Erythroblast (primary cell): ENCODE measurements at places on chromosomes 1 and 21.

- no peak for DNase-seq
Measured at GRCh38 chr1:112540226-112540794, 31.5 kb downstream of the WNT2B start.

DNA sequence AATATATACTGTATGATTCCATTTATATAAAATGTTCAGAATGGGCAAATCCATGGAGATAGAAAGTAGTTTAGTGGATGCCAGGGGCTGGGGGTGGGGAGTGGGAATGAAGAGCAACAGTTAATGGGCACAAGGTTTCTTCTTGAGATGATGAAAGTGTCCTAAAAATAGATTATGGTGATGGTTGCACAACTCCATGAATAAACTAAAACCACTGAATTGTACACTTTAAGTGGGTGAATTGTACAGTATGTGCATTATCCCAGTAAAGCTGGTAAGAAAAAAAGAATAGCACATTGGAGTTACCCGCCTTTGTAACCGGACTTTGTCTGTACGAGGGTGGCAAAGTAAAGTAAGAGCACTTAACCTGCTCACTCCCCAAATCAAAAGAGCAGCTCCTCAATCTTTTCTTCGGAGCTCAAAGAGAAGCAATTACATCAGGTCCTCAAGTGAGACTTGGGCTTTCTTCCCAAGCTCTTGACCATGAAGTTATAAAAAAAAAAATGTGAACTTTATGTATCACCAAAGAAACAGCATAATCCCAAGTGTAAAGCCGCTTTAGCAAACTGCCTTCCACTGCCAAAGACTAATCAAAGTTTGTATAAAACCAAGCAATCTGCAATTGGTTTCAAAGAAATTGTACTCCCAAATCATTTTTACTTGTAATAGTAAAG lies 32.1 kb downstream of the ALDH9A1 start:
- DNase-seq, result no peak

GRCh38 chr1:9311029-9311428 lies 18.3 kb downstream of the SPSB1 start:
- DNase-seq, result no peak

DNA sequence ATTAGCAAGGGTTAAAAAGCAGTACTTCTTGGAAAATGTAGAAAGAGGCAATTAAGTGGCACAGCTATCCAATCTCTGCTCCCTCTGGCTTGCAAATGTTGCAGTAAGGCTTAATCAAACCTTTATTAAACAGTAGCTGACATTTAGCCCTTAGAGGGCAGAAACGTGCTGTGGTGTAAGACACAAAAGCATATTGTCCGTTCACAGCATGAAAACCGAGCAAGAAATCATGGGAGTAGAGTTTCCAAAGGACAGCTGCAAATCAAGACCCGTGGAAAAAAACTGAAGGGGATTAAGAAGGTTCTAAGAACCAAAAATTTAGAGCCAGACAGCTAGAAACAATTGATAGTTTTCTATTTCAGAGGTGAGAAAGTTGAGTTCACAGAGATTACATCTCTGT lies 13.1 kb downstream of the ZP4 start:
- no peak for DNase-seq

DNA sequence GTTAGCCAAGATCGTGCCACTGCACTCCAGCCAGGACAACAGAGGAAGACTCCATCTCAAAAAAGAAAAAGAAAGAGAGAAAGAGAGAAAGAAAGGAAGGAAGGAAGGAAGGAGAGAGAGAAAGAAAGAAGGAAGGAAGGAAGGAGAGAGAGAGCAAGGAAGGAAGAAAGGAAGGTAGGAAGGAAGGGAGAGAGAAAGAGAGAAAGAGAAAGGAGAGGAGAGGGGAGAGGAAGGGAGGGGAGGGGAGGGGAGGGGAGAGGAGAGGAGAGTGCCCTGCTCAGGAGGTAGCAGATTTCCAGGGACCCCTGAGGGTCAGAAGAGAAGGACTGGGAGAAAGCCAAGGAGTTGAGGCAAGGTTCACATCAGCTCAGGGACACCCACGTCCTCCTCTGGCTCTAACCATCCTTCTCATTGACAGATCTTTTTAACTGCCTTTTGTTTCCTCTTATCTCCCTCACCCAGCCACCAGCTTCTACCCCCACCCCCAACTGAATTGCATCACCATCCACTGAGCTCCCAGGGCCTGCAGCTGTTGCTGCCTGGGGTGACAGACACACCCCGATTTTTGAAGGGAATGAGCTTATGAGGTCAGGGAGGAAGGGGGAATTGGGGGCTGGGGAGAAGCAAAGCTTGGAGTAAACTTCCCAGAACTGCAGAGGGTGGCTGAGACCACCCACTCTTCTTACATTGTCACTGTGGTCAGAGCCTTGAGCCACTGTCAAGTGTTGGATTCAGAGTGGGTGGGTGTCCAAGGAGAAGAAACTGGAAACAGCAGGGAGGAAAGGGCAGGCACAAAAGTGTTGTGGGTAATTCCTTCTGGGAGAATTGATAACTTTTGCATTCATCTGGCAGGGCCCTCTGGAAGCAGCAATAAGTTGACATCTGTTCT lies 91.6 kb downstream of the GLUL start:
- DNase-seq, result peak; percentile 97

GRCh38 chr1:90550626-90551406 lies 166.3 kb downstream of the BARHL2 start:
- DNase-seq, result no peak

DNA sequence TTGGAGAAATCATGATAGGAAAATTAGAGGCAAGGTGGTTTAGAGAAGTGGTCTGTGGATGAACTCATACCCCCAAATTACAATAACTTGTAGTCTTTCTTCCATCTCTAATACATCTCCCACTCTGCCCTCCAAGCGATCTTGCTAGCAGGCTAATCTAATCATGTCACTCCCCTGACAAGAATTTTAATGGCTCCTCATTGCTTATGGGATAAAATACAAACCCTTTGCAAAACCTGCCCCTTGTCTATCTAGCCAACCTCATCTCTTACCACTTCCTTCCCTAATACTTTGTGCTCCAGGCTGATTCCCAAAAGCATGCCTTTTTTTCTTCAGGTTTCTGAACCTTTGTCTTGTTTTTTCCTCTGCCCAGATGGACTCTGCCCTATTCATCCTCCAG lies 71.3 kb upstream of the LRRN2 start:
- DNase-seq, result no peak

- DNase-seq, result no peak
Measured at GRCh38 chr1:100606438-100606837, 68.5 kb downstream of the GPR88 start.

DNA sequence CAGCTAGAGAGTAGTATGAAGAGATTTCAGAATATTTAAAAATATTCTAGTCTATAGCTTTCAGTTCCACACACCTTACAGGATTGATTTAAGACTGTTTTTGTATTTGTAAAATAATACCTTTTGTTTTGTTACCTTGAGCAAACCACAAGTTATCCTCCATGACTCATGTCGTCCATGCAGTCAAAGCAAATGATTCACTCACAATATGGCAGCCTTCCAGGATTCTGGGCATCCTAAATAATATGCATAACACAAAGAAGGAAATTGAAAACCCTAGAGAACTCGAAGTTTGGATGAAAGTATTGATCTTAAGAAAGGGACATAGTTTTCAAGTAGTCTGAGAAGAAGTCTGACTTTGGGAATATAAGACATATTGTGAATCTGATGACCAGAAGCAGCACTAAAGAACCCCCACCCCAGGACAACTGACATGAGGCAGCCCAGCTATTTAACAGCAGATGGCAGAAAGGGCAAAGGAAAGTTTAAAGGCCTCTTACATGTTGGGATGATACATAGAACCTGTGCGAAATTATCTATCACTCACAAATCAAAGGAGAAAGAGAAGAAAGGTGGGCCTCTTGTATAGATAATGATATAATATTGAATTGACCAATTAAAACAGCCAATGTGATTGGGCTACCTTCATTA lies 857.9 kb downstream of the BRINP3 start:
- DNase-seq, result no peak

- DNase-seq, result no peak
Measured at GRCh38 chr1:160800645-160801408, 4.9 kb downstream of the LY9 start.

DNA sequence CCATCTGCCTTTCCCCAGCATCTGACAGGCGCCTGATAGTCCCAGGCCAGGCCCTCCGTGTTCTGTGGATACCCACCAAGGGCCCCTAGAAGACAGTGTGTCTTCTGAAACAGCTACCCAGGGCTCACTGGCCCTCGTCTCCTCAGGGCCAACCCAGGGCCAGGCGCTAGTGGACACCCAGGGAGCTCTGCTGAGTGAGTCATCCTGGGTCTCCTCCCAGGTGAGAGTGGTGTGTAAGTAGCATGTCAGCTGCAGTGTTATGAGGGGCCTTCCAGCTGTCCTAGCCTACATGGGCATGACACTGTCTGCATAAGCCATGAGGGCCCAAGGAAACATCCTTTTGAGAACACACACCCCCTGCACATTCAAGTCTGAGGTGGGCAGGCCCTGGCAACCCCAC lies 36.7 kb downstream of the CHD5 start:
- no peak for DNase-seq

- no peak for DNase-seq
Measured at GRCh38 chr21:28758042-28758882, 234.4 kb downstream of the LTN1 start.

GRCh38 chr1:156961709-156962108 lies 41.3 kb downstream of the LRRC71 start:
- DNase-seq, result no peak

DNA sequence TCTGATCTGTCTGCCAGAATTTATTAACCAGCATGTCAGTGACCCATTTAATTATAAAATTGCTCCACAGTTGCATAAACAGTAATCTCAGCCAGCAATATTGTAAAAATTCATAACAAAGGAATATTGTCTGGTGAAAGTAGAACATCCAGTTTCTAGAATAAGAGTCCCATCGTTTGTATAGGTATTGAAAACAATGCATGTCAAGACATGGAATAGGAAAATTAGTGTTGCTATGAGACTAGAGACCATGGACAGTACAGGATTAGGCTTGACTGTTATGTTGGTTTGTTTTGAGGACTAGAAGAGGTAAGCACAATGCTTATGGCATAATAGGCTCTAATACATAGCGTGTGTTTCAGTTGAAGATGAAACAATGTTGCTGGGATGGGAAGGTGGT lies 37.1 kb downstream of the ATF6 start:
- no peak for DNase-seq

DNA sequence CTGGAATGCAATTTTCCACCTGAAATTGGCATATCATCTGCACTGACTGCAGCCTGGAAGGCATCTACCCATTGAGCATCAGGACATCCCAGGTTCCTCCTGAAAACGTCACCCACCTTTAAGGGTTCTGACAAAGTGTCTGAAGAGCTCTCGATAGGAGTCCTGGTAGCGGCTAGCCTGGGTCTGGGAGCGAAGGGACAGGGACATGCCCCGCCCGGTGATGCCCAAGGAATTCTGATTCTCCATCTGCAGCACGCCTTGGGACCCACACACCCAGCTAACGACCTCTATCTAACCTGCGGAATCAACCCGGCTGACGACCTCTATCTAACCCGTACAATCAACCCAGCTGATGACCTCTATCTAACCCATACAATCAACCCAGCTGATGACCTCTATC lies 13.3 kb upstream of the CCDC27 start:
- DNase-seq, result no peak

DNA sequence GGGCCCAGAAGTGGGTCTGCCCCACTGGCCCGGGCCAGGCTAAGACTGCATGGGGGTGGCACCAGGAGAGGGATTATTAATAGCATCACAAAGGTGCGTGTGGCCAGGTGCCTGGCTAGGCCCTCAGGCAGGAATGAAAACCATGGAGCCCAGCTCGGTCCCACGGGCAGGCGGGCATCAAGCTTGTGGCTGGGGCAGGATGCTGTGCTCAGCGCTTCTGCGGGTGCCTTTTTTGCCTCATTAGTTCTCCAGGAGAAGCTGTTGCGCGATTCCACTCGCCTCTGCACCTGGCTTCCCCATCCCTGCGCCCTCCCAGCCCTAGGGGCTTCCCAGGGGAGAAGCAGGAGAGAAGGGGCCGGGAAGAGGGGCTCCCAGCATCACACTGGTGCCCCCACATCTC lies 39.3 kb downstream of the CITED4 start:
- DNase-seq, result no peak

GRCh38 chr1:1614204-1614953 lies 921 bp upstream of the MIB2 start:
- DNase-seq, result peak; percentile 93

DNA sequence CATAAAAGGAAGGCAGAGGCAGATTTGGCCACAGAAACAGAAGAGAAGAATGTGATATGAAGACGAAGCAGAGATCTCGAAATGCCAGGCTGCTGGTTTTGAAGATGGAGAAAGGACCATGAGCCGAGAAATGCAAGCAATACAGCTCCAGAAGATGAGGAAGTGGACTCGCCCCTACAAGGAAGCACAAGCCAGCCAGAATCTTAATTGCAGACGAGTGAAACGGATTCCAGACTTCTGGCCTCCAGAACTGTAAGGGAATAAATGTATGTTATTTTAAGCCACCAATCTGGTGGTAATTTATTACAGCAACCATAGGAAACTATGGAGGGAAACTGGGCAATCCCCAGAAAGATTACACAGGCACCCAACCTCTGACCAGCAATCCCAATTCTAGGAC lies 24.1 kb downstream of the TARBP1 start:
- no peak for DNase-seq

DNA sequence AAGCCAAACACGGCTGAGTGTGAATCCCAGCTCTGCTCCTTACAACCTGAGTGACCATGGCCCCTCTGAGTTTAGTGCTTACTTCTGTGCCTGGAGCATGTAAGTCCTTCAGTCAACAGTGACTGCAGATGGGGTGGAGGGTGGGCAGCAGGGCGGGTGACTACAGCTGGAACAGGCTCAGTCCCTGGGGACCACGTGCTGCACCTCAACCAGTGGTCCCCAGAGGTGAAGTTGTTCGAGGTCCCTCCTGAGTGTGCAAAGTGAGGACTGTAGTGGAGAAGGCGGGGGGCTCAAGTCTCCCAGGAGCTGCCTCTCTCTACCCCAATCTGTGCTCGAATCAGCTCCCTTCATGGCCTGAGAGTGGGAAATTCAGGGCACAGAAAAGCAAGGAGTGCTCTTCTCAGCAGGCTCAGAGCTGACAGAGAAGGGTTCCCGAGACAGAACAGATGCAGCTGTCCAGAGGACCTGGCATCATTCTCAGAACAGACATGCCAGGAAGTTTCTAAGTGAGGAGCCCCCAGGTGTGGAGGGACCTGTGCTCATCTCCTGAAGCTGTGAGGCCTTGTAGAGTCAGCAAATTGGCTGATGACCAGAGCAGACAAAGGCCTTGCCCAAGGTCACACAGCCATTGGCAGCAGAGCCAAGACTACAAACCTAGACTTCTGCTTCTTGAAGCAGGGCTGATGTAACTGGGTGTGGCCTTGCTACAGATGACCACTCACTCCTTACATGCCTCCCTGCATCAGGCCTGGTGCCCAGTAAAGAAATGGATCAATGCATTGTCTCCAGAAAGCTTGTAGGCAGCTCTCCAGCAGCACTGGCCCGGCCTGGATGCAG lies 61.7 kb upstream of the EDN2 start:
- DNase-seq, result no peak

DNA sequence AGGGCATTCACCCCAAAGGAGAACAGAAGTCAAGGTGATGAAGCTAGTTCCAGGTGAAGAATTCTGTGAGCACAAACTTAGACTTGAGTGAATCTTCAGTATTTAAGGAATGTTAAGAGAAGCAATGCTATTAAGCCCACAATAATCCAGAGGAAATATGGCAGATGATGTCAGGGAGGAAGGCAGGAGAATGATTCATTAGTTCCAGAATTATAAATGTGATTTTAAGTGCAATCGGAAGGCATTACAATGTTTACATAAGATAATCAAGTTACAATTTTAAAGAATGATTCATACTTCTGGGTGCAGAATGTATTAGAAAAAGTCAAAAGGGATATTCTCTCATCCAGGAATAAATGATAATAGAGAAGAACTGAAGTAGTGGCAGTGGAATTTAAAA lies 545.2 kb upstream of the BRINP3 start:
- DNase-seq, result no peak
